ENCODE measurements at places on chromosomes 4 and X.

- no peak for DNase-seq
Measured at GRCh38 chrX:33138677-33139249, 72.6 kb downstream of the DMD start.

DNA sequence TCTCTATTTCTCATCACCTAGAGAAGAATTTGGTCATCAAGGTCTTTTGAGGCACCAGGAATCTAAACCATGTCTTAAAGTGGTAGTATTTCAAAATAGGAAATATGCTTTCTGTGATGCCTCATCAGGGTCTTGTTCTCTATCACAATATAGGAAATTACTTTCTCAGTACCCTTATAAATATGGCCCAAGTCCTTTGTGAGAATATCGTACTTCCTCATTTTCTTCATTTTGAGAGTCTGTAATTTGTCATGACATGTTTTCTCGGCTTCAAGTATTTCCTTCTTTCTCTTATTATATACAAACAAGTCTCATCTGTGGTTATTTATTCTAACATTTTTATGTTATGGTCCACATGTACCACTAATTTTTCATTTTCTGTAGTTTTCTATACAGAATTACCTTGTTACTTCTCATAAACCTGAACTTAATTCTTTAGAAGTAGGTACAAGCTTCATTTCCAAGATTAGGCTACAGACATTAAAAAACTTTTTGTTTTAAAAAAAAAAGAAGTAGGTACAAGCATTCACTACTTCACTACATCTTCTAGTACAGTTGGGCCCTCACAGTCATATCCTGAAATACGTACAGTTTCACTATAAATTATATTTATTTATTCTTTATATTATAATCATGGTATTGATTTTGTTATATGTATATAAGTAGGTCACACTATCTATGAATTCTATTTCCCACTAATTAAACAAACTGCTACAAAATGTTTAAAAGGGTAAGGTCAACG is 54.4 kb downstream of the KLHL13 start:
- no peak for DNase-seq

DNA sequence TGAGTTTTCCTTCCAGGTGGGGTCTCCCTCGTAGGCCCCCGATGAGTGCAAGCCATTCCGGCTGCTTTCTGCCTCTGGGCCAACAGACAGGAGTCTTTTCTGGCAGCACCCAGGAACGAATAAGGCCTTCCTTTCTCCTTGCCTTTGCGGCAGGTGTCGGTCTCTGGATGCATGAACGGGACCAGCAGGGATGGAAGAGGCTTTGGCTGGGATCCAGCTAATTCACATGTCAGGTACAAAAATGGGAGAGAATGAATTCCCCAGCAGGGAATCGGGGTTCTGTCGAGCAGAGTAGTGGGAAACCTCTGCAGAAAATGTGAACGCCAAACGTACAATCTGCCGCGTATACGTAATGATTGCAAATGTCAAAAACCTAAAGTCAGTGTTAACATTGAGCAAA is 146.1 kb upstream of the TBL1X start:
- no peak for DNase-seq

DNA sequence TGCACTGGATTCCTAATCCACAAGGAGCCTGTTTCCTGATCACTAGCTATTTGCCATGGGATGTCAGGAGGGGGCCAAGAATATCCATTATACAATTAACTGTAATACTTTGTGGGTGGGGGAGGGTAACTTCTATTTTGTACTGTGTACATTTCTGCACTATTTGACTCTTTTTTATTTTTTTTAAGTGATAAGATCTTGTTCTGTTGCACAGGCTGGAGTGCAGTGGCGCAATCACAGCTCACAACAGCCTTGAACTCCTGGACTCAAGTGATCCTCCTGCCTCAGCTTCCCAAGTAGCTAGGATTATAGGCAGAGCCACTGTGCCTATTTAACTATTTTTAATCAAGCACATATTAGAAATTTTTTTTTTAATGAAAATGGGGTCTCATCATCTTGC is 134.1 kb downstream of the ELOVL6 start:
- no peak for DNase-seq

DNA sequence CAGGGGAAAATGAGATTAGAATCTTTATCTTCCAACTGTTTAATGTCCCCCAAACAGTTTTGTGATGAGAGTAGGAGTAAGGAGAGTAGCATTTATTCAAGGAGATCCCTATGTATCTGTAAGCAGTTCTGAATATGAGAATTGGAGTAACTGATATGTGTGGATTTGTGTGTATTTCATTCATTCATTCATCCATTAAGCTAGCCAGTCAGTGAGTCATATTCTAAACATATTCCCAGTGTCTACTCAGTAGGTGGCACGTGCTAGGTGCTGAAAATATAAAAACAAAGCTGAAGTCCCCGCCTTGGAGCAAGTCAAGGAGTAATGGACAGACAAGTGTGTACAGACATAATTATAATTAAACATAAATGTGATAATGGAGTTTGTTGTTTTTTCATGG is 12.4 kb upstream of the STX18 start:
- DNase-seq, result no peak

DNA sequence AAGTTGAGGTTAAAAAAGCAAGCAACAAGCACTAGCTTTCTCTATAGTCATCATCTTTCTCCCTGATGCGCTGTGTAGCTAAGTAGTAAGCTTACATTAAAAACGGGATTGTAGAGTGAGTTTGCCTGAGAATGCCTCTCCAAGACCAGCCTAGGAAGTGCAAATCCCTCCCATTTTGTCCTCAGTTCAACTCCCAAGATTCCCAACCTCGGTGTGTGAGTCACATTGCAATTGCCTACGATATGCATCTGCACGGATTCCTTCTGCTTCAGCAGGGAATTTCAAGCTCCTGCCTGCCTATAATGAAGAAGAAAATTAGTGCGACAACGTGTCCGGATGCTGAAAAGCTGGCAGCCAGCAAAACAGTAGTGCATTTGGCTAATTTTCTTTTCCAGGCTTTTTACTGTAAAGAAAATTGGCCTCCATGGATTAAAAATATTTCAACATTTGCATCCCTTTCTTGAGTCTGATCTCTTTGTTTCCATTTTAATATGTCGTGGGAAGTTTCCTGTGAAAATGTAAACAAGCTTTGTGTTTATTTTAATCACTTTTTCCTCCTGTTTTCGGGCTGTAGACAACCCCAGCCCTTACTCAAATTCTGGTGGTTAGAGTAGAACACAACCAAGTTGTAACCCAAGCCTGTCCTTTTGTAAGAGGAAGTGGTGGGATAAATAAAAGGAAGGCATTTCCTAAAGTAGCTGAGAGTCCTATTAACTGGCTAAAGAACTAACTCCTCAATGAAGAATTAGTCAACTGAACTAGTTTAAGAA is 58.4 kb upstream of the TET2 start:
- no peak for DNase-seq

- DNase-seq, result no peak
Measured at GRCh38 chrX:1491851-1492349, 39.2 kb upstream of the ASMTL start.

DNA sequence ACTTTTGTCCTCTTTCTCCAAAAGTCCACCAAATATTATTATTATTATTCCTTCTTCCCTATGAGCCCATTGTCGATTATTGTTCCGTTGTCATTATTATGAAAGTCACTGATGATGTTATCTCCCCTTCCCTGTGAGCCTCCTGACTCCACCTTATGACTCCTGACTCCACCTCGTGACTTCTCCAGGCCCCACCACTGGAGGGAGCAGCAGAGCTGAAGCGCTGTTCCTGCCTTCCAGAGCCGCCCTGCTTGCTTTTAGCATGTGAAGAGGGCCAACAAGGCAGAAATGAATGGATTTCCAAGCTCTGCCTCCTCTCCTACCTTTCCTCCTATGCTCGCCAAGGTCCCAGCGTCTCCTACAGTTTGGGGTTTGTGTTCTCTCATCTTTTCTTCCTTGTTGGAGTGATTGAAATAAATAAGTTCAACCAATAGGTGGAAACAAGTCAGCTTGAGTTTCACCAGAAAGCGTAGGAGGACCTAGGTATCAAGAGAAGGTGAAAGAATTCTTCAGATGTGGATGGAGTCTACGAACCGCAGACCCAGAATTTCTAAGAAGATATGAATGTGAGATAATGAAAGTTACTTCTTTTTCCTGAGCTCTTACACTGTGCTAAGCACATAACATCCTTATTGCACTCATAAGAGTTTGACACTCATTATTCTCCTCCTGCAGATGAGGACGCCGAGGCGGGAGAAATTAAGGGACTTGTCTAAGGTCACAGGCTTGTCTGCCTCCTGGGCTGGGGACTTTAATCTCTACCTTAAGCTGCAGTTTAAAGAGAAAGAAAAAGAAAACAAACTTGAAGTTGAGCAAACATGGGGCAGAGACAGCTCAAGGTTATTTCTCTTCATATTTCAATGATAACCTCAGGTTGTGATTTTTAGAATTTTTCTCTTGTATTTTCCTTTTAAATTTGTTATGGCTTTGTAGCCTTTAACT is 26.1 kb downstream of the IGSF1 start:
- DNase-seq, result no peak

Measured in stimulated activated CD4-positive, alpha-beta T cell treated with anti-CD3 and anti-CD28 coated beads, Interleukin-1b, Interleukin-23, amount 100 ng/mL, for 1 hour (primary cell).